ENCODE measurements at places on chromosomes 13 and 19.

DNA sequence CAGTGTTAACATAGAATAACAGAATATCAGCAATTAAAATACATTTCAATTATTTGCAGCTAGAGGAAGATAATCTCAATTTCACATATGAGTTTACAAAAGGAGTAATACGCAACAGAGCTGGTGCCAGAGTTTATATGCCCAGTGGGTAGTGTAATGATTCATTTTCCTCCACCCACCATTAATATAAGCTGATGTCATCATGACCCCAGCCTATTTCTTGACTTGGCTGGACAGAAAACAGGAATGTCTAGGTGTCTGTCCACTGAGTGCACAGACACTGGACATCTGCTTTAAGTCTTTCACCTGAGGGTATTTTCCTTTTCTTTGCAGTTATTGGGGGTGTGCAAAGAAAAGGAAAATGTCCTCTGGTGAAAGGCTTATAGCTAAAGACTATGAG lies 335.5 kb downstream of the TBC1D4 start:
- no peak for DNase-seq

DNA sequence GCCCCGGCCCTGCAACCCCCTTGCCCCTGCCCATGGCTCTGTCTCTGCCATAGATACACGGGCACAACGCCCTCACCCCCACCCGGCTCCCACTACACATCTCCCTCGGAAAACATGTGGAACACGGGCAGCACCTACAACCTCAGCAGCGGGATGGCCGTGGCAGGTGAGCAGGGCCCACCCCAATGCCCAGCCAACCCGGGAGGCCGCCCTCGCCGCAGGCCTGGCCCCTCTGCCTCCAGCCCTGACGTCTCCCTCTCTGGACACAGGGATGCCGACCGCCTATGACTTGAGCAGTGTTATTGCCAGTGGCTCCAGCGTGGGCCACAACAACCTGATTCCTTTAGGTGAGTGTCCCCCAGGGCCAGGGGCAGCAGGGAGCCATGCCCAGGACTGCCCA lies 7.7 kb downstream of the YIPF2 start:
- DNase-seq = no peak

DNA sequence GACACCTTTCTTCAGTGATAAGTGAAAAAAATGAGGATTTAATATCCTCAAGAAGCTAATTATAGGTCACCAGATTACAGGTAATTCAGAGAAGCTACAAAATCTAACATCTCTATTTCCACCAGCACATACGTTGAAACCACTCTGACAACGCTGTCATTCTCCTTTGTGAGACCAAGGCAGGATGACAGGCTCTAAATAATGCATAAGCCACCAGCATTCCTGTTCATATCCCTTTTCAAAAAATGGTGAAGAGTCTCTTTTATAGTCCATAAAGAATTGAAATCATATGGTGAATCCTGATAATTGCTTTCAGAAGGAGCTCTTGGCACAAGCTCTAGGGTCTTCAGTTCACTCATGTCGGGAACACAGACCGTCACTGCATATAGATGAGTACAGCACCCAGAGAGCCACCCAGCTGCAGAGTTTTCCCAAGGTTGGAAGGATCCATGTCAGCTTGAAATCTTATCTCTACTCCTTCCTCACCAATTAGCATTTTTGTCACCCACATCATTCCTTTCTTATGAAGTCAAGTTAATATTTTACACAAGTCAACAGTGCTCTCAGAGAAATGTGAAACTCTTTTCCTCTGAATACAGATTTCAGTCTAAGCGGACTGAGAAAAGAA lies 431.4 kb downstream of the TBC1D4 start:
- DNase-seq = no peak

DNA sequence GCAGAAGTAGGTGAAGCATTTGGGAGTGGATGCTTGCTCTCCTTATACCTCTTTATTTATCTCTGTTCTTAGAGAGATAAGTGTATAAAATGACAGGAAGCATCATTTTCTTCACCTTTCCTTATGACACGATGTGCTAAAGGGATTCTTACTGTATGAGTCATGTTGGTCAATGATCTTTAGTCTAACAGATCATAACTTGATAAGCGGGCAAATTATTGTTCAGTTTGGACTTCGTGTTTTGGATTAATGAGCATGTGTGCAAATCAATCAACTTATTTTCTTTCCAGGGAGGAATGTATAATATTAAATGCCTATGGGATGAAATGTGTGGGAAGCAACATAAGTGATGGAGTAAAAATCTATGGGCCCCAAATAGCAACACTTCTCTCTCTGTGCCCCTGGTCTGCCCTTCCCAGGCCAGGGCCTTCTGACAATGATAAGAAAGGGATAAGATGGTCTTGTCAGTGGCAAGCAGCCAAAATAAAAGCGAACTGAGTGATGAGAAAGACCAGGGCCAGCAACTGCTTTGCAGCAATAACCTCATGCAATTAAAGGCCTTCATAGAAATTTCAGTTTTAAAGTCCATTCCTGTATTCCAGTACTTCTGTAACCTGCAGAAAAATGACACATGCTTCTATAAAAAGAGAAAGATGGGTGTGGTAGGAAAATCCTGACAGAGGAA lies 61.4 kb downstream of the SLC10A2 start:
- no peak for DNase-seq

- DNase-seq = no peak
These were observed 4.3 kb upstream of the IFNL2 start for GRCh38 chr19:39263912-39264305.

DNA sequence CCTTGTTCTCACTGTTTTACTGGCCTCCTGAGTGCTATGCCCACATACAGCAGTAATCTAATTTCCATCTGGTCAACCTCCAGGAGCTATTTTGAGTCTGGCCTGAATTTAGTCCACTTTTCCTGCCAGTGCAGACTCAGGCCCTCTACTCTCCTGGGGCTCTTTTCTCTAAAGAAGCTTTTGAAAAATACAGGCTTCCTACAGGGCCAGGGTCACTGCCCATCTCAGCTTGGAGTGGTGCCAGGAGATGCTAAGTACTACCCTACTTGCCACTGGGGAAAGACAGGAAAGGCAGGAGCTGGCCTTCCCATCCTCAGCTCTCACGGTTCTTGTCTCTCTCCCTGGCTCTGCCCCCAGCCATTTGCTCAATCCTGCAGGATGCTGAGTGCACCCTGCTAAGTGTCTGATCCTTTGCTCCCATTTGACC lies 101.7 kb upstream of the SERP2 start:
- no peak for DNase-seq

- no peak for DNase-seq
These were observed 26.9 kb downstream of the SCGB2B2 start for GRCh38 chr19:34649886-34650543.

DNA sequence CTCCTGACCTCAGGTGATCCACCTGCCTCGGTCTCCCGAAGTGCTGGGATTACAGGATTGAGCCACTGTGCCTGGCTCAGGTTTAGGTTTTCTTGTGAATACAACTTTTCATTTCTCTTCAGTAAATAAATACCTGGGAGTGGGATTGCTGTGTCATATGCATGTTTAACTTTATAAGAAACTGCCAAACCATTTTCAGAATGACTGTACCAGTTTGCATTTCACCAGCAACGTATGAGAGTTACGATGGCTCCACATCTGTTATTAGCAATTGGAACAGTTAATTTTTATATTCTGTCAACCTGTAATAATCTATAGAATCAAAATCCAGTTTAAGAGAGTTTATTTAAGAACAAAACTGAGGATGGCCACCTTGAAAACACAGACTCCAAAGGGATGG lies 52.2 kb downstream of the TEX26 start:
- DNase-seq = no peak

- DNase-seq = no peak
These were observed 31.1 kb downstream of the AP1M1 start for GRCh38 chr19:16228637-16229321.

- DNase-seq = no peak
These were observed 583.4 kb upstream of the SLITRK5 start for GRCh38 chr13:87087741-87088140.

DNA sequence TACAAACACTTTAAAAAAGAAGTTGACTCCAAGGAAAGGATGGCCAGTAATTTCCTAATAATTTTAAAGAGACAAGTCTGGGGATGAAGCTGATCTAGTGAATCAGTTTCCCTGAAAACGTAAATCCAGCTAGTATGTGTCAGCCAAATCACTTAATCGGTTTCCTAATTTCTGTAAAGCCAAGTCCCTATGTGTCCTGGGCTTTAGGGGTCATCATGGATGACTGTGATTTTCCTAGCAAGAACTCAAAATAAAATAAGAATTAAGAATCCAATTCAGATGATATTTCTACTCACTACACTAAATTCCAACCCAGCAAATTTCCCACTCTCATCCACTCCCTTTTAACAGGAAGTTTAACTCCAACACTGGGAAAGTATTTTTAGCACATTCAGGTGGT lies 35.9 kb downstream of the ELF1 start:
- no peak for DNase-seq

DNA sequence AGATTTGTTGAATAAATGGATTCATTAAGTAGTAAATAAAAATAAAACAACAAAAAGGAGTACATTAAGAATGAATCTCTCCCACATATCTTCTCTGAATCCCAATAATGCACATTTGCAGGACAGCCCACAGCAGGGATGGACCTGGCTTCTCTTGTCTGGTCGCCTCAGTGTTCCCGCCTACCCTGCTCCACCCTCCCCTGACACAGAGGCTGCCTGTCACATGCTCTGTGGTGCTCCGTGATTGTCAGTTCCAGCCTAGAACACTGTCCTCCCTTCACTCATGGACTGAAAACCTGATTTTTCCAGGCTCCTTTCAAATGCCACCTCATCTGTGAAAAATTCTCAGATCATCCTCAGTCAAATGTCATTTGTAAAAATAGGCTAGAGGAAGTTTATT lies 94.5 kb upstream of the GPR12 start:
- DNase-seq = no peak

DNA sequence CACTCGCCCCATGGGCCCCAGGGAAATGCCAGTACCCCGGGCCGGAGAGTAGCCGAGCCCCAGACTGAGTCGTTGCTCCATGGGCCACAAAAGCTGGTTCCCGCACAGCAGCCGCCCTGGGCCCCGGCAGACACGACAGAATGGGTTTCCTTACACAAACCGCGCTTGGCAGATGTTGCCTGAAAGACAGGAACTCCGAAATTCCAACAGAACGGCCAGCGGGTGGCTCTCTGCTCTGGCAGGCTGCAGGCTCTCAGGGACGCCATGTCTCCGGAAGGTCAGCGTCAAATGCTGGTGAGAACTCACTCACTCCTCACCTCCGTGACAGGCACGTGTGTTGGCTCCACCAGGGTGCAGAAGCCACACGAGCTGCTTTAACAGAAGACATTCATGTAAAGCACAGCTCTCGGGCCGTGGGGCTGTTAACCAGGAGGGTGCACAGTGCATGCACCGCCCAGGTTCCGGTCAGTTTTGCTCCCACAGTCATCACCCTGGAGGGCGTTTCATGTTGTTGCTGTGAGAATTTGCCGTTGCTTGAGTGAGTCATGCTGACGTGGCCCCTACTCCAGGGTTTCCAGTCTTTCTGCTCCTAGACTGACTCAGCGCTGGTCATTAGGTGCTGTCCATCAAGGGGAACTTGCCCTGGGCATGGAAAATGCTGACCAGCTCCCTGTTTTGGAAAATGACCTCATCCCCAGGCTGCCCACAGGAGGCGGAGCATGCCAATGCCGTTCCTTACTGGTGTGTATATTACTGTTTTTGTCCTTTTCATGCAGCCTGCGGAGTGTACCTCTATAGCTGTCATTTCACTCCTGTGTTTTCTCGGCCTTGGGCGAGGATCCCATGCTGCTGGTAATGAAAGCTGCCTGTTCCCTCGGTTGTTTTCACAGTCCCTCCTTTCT lies 44.8 kb downstream of the ANKRD10 start:
- DNase-seq = no peak

GRCh38 chr19:41302624-41303351 lies 7.2 kb upstream of the CCDC97 start:
- DNase-seq = no peak

GRCh38 chr13:103007427-103007762 lies 58.8 kb downstream of the SLC10A2 start:
- DNase-seq = no peak

DNA sequence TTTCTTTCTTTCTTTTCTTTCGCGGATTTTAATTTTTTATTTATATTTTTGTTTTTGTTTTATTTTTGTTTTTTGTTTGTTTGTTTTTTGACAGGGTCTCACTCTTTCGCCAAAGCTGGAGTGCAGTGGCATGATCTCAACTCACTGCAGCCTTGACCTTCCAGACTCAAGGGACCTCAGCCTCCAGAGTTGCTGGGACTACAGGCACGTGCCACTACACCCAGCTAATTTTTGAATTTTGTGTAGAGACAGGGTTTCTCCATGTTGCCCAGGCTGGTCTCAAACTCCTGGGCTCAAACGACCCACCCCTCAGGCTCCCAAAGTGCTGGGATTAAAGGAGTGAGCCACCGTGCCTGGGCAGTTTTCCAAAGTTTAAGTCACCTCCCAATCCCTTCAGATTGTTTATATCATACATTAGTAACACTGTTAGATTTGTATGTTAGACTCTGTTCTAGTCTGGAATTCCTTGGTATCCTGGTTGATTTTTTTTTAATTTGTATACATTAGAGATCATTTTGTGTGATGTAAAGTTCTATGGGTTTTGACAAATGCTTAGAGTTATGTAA lies 597.3 kb downstream of the DCT start:
- no peak for DNase-seq

All from stimulated activated CD4-positive, alpha-beta T cell treated with anti-CD3 and anti-CD28 coated beads, TNF-alpha, amount 100 ng/mL, for 4 hours (primary cell).